ENCODE measurements at places on chromosomes 4 and X.

- DNase-seq = no peak
Observed at GRCh38 chr4:72918362-72918761, 151.2 kb downstream of the COX18 start.

- no peak for DNase-seq
Observed at GRCh38 chr4:16858275-16858752, 40.1 kb downstream of the LDB2 start.

DNA sequence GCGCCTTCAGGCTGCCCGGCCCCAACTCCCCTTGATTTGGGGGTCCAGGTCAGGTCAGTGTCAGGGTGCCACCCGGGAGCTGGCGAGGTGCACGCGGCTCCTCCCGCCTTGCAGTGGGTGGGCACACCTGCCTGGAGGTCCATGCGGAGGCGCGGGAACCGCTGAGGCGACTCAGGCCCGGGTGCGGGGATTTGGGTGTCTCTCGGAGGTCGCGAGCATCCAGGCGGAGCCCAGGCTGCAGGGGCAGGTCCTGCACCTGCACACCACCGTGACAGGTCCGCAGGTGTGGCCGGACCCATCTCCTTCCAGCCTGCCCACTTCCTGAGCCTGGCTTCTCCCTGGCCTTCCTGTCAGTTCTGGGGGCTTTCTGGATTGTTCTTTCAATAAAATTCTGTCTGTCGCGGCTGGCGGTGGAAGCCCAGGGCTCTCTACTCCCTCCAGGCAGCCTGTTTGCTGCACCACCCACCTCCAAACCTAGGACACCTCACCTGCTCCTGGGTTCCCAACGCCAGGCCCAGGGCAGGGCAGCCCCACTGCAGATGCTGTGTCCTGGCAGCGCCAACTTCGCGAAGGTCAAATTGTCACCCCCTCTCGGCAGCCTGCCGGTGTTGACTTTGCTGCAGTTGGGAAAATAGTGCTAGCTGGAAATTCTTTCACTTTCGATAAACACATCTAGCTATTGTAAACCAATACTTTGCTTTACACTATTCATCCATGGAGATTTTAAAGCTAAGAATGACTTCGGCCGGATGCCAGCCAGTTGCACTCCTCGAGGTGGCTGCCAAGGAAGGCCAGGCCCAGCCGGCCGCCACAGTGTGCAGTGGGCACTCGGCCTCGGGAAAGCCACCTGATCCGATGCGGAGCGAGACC lies 35.9 kb downstream of the FGFRL1 start:
- no peak for DNase-seq

DNA sequence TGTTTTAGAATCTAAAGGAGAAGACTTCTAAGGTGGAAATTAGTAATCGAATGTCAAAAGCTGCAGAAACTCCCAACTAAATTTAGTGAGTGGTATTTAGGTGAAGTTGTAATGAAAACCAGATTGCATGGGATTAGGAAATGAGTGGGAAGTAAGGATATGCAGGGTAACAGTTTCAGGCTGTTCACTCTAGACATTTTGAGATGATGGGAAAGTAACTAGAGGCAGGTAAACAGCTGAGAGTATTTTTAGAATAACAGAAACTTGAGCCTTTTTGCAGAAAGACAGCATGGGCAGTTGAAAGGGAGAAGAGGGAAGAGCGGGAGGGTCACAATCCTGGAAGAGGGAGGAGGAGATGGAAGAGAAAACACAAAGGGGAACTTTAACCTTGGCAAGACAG lies 12.7 kb downstream of the SPRY1 start:
- DNase-seq = no peak

DNA sequence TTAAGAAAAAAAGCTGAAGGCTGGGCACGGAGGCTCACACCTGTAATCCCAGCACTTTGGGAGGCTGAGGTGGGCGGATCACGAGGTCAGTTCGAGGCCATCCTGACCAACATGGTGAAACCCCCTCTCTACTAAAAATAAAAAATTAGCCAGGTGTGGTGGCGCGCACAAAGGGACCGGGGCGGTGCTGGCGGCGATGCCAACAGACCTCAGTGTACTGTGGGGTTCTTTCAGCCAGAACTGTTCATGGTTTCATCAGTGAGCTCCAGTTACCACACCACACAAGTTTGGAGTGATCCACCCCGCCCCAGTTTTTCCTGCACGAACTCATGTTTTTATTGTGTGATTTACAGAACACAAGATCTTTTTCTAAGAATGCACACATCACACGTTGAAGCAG lies 21.2 kb upstream of the IRAK1 start:
- no peak for DNase-seq

DNA sequence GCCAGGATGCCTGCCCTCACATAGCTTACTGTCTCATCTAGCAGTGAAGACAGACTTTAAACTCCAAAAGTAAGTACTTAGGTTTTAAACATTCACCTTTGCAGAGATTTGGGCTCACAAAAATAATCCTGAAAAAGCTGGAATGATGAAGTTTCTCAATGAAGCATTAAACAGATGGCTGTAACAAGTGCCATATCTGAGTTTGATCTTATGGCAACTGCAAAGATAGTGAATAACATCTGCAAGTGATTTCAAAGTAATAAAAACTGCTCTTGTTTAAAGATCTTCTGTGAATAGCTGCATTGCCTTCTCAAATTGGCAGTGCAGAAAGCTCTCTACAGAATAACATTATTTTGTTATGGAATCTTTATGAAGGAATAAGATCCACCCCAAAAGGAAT lies 271.2 kb upstream of the SMIM31 start:
- no peak for DNase-seq

DNA sequence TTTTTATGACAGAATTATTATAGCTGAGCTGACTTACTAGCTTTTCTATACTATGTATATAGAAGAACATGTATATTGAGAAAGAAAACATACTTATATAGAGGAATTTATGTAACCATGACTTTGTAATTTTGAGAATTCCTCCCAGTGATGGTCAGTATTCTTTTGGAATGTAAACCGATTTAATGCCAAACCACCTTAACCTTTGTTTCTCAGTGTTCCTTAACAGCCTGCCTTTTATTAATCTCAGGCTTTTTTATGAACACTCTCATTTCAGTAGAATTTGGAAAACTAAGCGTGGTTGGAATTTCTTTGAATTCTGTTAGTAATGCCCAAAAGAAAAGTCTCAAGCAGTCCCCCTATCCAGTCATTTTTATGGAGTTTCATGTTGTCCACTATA lies 47.0 kb downstream of the MOSPD2 start:
- no peak for DNase-seq

DNA sequence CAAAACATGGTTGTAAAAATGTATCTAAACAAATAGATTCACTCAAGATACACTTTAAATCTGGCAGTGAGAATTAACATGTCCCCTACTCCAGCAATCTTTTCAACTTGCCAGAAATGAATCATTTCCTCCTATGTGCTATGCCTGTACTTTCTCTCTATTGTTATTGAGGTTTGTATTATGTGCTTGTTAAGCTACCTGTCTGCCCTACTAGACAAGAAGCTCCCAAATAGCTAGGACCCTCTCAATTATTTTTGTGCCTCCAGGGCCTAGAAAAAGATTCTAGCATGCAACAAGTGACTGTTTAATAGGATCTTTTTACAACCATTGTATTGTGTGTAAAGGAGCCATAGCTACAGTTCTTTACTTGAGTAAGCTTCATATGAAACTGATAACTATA lies 3.5 kb upstream of the SAP30 start:
- DNase-seq = no peak

All from HuH-7 (cell line).